SJSA1 (cell line): ENCODE measurements at places on chromosomes 11 and 22. TPM values are rescaled to one million over a fixed set of nuclear protein-coding genes. Genes with fewer than 3 reads are reported as not detected.
A peak's percentile ranks its signal among the peaks of the same experiment; 100 is the strongest.

Gene CLDN5
- total RNA-seq = not detected in 2 replicates

Gene FGF3
- total RNA-seq = not detected in 2 replicates

Gene CHST1
- not detected in 2 replicates for total RNA-seq

Gene LRRC32
- total RNA-seq = 7.8 and 8.1 TPM in 2 replicates

- peak; percentile 22 for DNase-seq
Measured at GRCh38 chr11:57288771-57289579, 35.8 kb downstream of the TNKS1BP1 start.

GRCh38 chr22:38317995-38318715 is 922 bp upstream of the CSNK1E start:
- DNase-seq = peak; percentile 87

- DNase-seq = no peak
Measured at GRCh38 chr22:37552524-37553163, 7.6 kb upstream of the CDC42EP1 start.

DNA sequence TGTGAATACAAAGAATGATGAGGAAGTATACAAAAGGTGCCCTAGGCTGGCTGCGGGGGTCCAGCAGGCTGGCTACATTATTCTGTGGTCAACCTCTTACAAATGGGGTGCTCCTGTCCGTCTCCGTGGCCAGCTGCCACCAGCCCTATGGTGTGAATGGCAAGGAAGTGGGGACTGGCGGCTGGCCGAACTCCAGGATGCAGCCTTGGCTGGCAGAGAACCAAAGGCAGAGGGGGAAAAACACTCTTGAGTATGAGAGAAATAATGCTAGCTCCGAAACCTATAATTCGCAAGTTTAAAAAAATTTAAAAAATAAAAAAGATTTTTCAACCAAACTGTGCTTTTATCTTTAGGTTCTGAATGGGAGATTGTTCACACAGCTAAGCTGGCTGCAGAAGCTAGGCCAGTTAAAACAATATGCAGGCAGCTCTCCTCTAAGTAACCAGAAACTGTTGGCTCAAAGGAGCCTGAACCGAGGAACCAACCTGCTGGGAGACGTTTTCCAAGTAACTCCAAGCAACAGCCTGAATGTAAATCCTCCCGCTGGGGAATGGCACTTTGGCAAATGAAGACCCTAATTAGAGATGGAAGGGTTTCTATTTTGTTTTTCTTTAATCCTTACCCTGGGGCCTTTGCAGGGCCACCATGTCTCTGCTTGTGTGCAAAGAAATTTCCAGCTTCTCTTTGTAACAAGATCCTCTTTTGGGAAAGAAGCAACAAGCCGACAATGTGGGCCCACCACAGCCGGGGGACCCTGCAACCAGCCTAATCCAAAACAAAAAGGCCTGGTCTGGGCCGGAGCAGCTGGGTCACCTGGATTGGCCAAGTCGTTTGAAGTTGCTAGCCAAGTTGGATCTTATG is 50.2 kb downstream of the C22orf31 start:
- no peak for DNase-seq

DNA sequence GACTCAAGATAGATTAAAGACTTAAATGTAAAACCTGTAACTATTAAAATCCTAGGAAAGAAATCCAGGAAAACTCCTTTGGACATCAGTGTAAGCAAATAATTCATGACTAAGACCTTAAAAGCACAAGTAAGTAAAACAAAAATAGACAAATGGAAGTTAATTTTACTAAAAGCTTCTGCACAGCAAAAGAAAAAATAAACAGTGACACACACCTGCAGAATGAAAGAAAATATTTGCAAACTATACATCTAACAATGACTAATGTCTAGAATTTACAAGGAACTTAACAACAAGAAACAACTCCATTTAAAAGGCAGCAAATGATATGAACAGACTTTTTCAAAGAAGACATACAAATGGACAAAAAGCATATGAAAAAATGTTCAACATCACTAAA is 359.1 kb downstream of the LUZP2 start:
- DNase-seq = no peak

- no peak for DNase-seq
Measured at GRCh38 chr11:109507331-109507730, 85.3 kb downstream of the C11orf87 start.

DNA sequence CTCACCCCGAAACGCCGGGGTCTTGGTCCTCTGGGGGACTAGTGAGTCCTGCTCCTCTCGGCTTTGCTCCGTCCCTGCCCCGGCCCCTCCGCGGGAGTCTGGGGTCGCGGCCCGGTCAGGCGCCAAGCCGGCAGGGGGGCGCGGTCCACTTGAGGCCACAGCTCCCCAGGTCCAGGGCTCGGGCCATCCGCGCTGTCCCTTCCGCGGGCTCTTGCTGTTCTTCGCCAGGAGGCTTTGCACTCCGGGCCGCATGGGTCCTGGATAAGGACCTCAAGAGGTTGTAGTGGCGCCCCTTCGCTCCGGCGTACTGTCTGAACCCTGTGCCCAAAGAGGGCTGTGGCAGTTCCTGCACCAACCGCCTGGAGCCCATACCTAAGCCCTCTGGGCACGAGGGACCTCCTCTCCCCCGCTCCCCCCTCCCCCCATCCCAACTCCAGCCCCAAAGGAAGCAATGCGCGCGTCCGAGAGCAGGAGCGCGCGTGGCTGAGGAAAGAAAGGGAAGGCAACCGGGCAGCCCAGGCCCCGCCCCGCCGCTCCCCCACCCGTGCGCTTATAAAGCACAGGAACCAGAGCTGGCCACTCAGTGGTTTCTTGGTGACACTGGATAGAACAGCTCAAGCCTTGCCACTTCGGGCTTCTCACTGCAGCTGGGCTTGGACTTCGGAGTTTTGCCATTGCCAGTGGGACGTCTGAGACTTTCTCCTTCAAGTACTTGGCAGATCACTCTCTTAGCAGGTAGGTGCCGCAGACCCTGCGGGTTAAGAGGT is at the start of gene ADM:
ADM (plus strand) TSS at position 579 of the 767 bp plus-strand sequence. CDS start 628 bp downstream, outside the sequence.
- DNase-seq = peak; percentile 87

GRCh38 chr11:7613394-7613720 is 59.9 kb downstream of the CYB5R2 start:
- no peak for DNase-seq

- no peak for DNase-seq
Measured at GRCh38 chr11:371051-371450, 1.8 kb downstream of the B4GALNT4 start.

DNA sequence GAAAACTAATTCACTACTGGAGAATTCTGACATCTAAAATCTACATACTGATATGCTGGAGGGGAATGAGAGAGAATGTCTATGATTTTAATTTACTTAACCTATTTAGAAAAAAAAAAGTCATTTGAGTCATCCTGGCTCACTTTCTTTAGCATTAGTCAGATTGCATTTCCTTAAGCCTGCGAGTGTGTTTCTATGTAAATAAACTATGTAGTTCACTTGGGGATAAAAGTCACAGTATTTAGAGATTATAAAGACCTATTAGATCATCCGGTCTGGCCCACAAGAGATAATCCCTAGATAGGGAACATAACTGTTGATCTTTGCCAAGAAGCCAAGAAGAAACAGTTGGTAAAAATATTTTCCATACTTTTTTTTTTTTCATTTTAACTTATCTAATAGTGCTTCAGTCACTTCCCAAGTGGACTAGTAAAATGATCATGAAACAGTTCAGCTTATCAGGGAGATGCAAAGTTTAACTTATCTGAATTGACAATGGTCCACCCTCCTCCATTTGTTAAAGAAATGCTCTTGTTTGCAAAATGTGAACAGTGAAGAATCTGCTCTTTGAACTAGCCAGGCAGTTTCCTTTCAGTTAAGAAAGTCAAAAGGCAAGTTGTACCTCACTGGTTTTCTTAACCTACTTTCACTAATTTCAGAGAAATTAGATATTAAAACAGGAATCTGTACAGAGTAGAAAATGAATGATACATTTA is 21.2 kb upstream of the BLID start:
- DNase-seq = no peak

GRCh38 chr11:116073854-116074837 is 569.9 kb upstream of the CADM1 start:
- DNase-seq = no peak

DNA sequence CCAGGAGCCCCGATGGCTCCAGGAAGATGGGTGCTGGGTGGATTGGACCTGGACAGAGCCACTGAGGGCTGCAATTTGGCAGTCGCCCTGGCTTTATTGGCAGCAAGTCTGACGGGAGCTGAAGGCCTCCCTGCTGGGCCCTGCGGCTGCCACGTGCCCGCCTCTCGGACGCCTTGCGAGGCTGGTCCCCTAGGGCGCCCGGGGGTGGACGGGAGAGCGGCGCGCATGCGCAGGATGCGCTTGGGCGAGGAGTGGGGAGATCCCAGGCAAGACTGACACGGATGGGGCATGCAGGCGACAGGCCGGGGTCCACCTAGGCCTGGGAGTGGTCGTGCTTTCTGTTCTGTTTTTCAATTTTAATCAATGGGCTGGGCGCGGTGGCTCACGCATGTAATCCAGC is 150.0 kb downstream of the ADAMTS15 start:
- no peak for DNase-seq

DNA sequence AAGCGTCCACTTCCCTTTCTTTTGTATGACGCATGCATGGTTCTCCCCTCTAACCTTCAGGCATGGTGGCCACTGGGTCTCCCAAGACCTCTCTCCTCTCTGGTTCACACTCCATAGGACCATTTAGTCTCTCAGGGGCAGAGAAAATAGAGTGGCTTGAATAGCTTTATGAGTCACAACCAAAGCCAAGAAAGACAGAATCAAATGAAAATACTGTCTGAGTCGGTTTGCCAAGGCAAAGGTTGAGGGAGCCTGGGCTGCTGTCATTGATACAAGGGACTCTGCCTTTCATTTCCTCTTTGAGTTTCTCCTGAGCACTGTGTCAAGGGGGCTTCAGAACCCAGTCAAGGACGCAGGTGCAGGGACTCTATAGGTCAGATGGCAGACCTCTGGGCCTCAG is 44.2 kb downstream of the TENM4 start:
- no peak for DNase-seq

GRCh38 chr11:75721852-75722668 is 4.4 kb downstream of the MOGAT2 start:
- no peak for DNase-seq
